ENCODE measurements at places on chromosomes 2 and 18.

- no peak for DNase-seq
Observed at GRCh38 chr2:109448946-109449788, 164.6 kb downstream of the SEPTIN10 start.

DNA sequence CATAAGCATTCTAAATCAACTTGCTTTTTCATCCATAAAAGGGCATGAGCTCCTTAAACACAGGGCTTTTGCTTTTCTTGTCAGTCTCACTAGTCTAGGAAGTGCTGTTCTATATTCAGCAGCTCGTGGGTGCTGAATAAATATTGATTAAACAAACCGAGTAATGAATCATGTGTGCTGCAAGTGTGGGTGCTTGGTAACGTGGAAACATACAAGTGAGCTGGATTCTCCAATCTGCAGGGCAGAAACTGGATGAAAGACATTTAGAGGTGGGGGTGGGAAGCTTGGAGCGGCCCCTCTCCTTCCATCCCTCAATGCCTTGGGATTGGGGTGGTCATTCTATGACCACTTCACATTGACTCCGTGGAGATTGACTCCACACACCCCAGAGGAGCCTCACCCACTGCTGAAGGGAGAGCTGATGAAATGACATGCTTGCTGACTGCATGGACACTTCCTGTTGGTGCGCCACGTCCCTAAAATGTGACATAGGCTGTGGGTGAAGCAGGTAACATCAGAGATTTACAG, 114.6 kb downstream of the DOCK10 start:
- DNase-seq, result peak; percentile 64

- no peak for DNase-seq
Observed at GRCh38 chr2:136126421-136126926, 8.5 kb upstream of the CXCR4 start.

GRCh38 chr2:86072271-86072858, 33.3 kb downstream of the POLR1A start:
- DNase-seq, result no peak

DNA sequence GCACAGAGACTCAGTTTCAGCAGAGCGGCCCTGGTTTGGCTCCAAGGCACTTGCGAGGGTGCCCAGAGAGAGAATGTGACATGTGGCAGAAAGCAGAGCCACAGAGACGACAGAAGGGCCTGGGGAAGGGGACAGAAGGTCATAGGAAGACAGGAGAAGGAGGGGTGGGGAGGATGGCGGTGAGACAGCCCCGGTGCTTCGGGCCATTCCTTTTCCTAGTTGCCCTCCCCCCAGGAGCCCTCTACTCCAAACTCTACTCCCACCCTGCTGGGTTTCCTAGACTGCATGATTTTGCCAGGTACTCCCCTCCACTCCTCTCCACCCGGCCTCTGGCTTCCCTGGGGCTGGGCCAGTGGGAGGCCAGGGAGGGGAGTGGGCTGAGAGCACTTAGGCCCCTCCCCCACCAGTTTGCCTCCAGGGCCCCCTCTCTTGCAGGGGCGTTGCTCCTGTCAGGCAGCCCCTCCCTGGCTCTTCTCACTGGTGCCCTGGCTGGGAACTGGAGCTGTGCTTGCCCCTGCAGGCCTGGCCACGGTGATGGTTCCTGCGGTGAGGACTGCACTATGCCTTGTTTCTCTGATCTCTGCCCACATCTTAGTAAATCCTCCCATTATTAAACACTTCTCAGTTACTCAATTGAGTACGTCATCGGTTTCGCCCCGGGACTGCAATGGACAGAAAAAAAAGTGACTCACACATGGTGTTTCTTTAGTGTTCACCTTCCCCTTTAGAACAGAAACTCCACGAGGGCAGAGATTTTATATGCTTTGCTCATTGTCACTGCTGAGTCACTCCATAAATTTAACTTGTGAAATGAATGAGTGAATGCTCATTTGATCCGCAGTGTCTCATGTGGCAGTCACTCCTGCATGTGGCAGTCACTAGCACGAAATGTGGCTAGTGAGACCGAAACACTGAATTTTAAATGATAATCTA, 58.7 kb upstream of the SP3 start:
- peak; percentile 57 for DNase-seq

DNA sequence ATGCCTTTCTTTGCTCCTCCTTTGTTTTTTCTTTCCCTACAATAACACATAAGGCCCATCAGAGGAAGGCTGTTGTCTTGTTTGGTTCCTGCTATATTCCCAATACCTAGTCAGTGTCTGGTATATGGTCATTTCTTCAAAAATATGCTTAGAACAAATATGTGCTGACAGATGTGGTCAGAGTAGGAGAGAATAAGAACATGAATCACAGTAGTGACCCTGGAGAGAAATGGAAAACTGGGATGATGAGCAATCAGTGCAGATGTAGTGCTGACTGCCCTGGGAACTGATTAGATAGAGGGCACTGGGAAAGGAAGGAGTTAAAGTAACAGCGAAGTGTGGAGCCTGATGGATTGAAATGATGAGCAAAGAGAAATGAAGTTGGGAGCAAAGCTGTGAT, 189.4 kb upstream of the LHCGR start:
- DNase-seq, result no peak

GRCh38 chr2:45950606-45951005, 299.1 kb downstream of the PRKCE start:
- no peak for DNase-seq

GRCh38 chr2:16708173-16708572, 42.5 kb upstream of the CYRIA start:
- no peak for DNase-seq

- DNase-seq, result no peak
Observed at GRCh38 chr18:58960946-58961722, 96.5 kb downstream of the ZNF532 start.
